NCI-H446 (cell line): ENCODE measurements at places on chromosomes 4 and X.

- DNase-seq = no peak
Measured at GRCh38 chr4:9895333-9895705, 113.9 kb downstream of the DRD5 start.

DNA sequence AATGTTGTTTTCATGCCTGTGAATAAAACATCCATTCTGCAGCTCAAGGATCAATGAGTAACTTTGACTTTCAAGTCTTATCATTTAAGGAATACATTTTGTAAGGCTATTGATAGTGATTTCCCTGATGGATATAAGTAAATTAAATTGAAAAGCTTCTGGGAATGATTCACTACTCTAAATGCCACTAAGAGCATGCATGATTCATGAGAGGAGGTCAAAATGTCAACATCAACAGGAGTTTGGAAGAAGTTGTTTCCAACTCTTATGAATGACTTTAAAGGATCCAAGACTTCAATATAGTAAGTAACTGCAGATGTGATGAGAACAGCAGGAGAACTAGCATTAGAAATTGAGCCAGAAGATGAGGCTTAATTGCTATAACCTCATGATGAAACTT, 1487.3 kb downstream of the PCDH7 start:
- DNase-seq = no peak

GRCh38 chr4:180695851-180696250, 1547.4 kb upstream of the TENM3 start:
- DNase-seq = no peak

GRCh38 chr4:38677441-38677840, 13.4 kb downstream of the KLF3 start:
- no peak for DNase-seq

DNA sequence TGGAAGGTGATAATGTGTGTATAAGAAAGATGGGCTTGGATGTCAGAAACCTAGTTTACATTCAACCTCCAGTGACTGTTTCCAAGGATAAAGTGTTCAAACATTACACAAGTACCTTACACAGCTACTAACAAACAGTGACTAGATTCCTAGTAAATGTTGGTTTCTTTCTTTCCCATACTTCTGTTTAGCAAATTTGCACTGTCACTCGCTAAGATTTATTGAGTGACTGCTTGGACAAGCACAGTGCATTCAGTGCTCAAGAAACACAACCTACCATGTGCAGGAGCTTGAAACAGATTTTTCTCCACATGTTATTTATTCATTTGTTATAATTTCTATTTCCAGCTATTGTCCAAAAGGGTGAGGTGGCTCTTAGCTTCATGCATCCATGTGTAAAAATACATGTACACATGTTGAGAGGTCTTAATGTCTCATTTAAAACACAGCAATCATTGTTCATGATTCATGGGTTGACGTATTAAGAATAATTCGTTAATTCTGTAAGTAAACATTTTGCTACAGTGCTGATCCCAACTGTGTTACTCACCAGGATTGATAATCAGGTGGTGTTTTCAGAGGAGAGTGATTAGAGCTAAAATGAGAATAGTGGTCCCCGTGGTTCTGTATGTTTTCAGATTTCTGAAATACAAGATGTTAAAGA, 153.0 kb downstream of the DCLK2 start:
- DNase-seq = peak; percentile 11

DNA sequence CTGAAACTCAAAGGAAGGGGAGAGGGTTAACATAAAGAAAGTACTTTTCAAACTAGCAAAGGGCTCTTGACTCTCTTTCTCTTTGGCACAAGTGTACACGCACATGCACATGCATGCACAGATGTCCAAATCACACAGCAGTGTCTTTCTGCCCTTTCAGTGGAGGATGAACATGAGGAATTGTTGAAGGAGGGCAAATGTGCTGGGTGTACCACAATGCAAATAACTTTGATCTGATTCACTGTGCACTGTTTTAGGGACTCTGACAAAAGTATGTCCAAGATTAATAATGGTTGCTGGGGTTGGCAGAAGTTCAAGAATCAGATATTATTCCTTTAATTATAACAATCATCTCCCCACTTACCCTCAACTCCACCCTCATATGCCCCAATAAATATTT, 93.8 kb downstream of the GPC4 start:
- DNase-seq = no peak

- DNase-seq = no peak
Measured at GRCh38 chr4:39571054-39571453, 43.8 kb upstream of the UGDH start.

GRCh38 chr4:22336822-22337221, 179.0 kb downstream of the ADGRA3 start:
- DNase-seq = no peak
